ENCODE measurements at places on chromosomes 4 and X.

GRCh38 chrX:88612870-88613329, 134.1 kb upstream of the CPXCR1 start:
- DNase-seq = no peak

DNA sequence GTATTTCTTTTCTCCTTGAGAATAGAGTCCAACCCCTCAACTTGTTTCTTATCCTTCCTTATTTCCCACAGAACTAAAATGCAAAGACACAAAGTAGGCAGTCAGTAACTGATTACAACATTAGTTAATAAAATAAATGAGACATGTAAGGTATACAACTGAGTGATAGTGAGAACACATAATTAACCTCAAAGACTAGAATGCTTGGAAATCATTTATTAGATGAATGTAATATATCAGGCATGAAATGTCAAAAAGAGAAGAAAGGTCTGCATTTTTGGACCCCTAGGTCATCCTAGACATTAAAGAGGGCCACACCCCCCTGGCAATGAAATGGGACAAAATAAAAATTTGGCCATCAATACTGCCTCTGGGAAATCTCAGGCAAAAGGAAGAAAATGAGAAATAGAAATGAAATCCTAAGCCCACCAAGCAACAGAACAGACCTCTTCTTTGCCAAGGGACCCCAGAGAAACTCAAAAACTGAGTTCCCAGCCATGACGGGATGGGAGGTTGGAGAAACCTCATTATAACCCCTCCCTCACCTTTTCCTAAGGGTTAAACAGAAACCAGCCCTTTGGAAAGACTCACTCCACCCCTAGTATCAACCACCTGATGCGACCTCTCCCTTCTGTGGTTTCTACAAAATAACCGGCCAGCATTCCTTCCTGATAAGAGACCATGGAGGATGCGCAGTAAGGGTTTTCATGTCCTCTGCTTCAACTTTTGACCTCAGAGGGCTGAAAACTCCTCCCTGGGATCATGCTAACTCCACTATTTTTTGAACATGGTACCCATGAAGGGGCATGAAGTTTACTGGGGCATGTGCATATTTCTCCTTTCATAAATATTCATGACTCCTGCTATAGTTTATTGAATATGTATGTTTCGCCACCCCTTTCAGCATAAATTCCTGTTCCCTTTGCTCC, 90.0 kb upstream of the EXOC1L start:
- DNase-seq = no peak

DNA sequence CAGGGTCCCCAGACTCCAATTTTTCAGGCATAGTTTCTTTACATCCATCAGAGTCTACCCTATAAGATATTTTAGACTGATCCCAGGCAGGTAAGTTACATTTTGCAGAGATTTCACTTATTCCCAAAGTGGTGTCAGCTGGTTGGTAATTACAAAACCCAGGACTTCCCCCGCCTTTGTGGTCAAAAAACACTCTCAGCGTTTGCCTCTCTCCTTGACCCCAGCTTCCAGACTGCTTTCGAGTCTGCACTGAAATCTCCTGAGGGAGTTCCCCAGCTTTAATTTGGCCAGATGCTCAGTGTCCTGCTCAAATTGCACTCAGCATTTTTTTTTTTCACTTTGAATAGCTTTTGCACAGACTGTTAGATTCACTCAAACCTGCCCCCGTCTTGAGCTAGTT, 11.2 kb upstream of the AMOT start:
- DNase-seq = no peak

DNA sequence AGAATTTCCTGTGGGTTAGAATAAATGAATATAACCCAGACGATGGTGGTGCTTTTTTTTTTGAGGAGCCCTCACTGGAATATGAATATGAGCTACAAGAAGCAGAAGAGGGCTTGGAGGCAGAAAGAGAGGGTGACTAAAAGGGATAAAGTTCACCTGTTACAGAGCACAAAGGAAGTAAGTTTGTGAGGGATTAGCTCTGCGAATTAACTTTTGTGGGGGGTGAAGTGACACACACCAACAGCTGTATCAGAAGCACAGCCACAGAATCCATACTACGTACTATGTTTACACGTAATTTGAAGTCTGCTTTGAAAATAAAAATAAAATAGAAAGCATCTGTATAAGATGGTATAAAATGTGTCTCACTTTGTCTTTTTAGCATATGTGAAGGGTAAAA, 963.6 kb upstream of the DIAPH2 start:
- no peak for DNase-seq

DNA sequence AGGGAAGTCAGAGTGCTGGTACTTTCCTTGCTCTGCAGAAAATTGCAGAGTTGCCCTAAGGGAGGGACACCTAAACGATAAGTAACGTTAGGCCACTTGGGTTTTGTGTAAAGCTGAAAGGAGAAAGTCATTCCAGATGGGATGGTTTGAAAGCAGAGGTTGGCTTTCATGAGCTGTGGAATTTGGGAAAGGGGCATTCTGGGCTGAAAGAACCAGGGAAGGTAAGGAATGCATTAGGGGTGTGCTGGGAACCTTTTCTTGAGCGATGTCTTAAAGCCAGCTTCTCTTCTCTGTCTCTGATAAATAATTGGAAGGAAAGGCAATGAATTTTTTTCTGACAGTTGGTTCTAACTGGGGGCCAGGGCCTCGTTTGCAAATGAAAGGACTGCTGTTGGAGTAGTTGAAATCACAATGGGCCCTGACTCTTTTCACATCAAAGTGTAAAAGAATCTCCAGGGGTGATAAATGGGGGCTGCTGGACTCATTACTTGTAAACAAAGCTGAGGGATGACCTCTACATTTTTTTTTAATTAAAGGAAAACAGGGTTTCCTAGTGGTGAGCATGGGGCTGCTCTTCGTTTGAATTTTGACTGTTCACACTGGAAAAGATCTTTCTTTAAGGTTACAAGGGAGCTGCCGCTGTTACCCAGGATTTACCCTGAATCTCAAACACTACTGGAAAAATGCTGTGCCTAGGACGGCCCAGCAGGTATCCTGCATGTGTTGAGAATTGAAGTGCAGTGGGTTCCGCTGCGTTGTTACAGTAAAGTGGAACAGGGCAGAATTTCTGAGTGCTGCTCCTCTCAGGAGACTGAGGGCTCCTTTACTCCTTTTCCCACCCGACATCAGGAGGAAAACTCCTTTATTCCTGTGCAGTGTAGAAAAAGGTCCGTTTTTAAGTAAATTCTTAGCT, 25.0 kb downstream of the AFF1 start:
- DNase-seq = no peak
